ENCODE measurements at places on chromosomes 3 and 15.

DNA sequence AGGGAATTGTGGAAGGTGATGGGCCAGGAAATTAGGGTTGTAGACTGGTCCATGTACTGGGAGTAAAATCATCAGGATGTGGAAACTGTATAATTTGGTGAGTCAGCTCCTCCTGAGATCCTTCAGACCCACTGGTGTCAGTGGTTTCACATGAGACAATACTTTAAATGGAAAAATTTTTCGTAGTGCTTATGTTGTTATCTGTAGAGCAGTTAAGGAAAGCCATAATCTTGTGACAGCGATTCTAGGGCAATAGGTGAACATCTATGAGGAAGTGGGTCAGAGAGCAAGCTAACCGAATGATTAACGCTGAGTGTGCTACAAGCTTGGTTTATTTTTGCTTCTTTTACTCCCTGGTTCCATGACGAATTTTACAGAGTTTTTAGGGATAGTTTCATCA lies 200.6 kb downstream of the CADM2 start:
- DNase-seq, result no peak

DNA sequence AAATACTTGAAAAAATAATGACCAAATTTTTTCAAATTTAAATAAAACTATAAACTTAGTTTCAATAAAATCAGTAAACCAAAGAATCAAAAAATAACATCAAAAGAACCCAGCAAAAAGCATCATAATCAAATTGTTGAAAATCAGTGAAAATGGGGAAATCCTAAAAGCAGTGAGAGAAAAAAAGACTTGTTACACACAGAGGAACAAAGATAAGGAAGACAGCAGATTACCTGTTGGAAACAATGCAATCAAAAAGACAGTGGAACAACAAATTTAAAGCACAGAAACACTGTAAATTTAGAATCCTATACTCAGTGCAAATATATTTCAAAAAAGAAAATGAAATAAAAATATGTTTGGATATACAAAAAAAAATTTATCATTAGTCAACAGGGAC lies 156.2 kb upstream of the LMCD1 start:
- DNase-seq, result no peak

DNA sequence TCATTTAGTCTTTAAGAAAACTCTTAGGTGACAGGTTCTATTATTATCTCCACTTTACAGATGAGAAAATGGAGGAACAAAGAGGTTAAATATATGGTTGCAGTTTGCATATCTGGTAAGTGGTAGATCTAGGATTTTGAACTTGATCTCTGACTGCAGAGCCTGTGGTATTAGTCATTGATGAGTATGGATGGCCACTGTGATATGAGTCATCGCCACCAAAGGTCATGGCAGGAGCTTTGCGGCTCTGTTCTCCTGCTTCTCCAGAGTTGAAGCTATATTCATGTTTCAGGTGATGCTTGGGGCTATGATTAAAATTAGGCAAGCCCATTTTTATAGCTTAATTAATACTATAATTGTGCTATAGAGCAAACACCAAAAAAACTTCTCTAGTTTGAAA lies 306.2 kb upstream of the DPPA4 start:
- peak; percentile 48 for DNase-seq

- no peak for DNase-seq
Measured at GRCh38 chr3:17116007-17116600, 231.3 kb downstream of the PLCL2 start.

- DNase-seq, result no peak
Measured at GRCh38 chr3:149101154-149101553, 14.8 kb upstream of the HLTF start.

DNA sequence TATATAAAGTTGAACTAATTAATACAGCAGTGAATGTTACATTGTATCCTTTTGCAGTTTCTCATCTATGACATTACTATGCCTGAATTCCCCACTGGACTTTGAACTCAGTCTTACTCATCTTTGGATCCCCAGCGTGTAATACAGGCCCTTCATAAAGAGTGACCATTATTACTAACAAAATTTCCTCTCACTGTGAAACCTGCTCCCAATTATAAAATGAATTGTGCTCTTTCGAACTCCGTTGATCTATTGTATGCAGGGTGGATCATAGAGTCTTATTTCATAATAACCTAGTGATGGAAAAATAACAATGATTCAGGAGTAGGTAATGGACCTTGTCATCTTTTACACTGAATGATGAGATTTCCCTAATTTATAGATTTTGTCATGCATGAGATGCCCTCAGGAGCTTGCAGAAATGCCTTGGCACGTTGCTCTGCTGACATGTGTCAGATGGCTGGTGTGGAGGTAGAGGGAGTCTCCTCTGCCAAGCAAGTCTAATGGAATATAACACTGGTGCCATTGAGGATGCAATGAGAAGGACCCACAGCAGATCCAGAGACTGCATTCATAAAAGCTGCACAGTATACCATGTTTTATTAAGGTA lies 25.5 kb downstream of the B3GNT5 start:
- DNase-seq, result no peak

- DNase-seq, result no peak
Measured at GRCh38 chr15:81363276-81363675, 10.7 kb downstream of the TMC3 start.

GRCh38 chr3:181344331-181344730 lies 354.8 kb upstream of the DNAJC19 start:
- no peak for DNase-seq

DNA sequence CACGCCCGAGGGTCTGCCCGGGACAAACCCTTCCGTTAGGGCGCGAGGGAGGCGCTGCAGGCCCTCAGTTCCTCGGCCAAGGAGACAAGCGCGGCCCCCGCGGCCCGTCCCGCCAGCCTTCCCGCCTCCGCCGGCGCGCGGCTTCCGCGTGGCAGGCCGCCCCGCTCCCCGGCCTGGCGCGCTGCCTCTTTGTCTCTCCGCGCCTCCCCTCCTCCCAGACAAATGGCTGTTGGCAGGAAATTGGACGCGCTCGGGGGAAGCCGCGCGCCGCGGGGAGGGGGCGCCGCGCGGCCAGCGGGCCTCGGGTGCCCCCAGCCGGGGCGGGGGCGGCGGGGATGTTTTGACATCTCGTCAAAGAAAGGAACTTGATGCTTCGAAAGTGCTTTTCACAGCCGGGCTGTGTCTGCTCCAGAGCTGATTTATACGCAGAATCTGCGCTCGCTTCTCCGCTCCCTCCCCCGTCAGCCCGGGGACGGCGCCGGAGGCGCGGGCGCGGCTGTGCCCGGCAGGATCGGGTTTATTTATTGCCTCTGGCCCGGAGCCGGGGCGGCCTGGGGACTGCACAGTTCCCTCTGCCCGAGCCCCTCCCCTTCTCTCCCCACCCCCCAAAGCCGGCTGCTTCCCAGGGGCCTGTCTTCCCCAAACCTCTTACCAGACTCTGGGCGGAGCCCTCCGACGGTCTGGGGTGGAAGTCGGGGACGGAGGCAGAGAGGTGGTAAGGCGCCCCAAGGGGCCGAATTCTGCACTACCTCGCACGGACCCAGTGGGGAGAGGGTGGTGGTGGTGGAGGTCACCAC lies 20.7 kb downstream of the SHF start:
- DNase-seq, result peak; percentile 92

- DNase-seq, result no peak
Measured at GRCh38 chr3:184884359-184885017, 72.5 kb downstream of the VPS8 start.

DNA sequence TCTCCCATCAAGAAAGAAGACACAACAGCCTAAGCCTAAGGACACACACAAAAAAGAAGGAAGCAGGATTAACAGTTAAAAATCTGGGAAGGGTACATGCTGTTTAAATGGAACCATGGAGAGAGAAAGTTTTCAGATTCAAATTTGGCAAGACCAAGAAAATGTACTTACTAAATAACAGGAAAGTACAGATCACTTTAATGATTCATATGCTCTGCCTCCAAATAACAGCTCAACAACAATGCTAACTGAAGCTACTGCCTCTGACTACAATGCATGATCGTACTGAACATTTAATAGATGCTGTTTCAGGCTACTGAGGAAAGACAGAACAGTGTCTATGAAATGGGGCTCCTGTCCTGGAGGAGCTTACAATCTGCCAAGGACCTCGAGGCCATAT lies 8.4 kb upstream of the NMB start:
- no peak for DNase-seq

GRCh38 chr15:29969562-29970401 lies 113.0 kb upstream of the GOLGA8J start:
- no peak for DNase-seq

GRCh38 chr15:63112871-63113270 lies 8.8 kb upstream of the LACTB start:
- no peak for DNase-seq

DNA sequence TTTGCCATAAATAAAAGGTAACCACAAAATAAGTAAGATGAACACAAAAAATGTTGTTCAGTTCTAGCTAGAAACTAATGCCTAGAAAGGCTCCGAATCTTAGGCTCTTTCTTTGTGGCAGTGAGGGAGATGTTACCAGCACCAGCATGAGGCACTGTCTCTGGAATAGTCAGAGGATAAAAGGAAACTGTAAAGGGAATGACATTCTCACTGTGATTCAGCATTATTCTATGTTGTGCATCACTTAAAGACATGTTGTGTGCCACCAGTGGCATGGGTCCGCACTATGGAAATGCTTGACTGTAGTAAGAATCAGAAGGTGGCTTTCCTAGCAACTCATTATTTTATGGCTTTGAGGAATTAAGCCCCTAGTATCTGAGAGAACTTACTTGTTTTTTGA lies 70.8 kb downstream of the SEC22A start:
- no peak for DNase-seq

GRCh38 chr3:58009026-58009748 lies 965 bp downstream of the FLNB start:
- DNase-seq, result no peak

DNA sequence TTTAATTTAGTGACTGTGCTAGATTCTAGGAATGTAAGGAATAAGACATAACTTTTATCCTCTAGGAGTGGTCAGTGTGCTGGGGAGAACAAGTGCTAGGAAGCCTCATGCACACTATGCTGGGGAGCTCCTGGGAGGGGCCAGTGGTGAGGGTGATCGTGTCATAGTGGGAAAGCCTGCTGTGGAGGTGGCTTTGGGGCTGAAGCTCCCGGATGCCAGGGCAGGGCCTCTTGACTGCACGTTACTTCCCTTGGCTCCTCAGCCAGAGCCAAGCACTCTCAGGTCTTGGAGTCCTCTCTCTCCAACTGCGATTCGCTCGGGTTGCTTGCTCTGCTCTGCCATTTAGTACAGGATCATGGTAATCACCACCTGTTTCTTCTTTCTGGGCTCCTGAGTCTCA lies 33.6 kb downstream of the SQOR start:
- no peak for DNase-seq

GRCh38 chr15:88272421-88272820 lies 15.9 kb upstream of the NTRK3 start:
- no peak for DNase-seq

- no peak for DNase-seq
Measured at GRCh38 chr15:70341566-70341965, 243.8 kb upstream of the TLE3 start.

GRCh38 chr15:41331281-41331680 lies 1.1 kb downstream of the OIP5 start:
- no peak for DNase-seq

DNA sequence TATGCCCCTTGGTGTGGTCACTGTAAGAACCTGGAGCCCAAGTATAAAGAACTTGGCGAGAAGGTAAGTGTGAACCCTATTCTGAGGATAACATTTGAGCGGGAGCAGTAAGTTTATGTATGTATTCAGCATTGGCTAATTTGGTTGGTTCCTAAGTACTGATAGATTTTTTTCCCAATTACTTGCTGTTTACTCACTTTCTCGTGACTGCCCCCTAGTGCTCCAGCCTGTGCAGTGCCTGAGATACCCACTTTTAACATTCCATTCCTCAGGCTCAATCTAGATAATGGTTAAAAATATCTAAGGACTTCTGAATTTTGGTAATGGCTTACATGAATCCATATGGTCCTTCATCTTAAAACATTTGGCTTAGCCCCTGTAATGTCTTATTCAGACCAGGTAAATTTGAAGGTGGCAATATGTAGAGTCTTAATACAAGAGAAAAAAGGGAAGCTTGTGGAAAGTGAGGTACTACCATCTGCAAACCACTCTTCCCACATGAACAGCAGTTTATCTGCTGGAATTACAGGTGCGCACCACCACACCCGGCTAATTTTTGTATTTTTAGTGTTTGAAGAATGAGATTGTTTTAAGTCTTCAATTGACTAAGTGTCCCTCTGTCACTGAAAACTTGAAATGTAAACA lies 7.1 kb downstream of the ELL3 start:
- DNase-seq, result no peak

GRCh38 chr3:180855364-180855763 lies 57.1 kb upstream of the FXR1 start:
- DNase-seq, result no peak
